ENCODE measurements at places on chromosomes 16 and 17.

GRCh38 chr16:1778200-1779179 lies 3.9 kb downstream of the SPSB3 start:
- no peak overlapping the region for H3K4me3 ChIP-seq
- no peak for DNase-seq
- H3K4me1 ChIP-seq: peaks cover 6% of the 10 kb centered on the region
- no peaks in the 10 kb centered on the region for H3K27me3 ChIP-seq

GRCh38 chr17:27628376-27628775 lies 2.6 kb upstream of the LGALS9 start:
- no peak overlapping the region for H3K4me3 ChIP-seq
- H3K4me1 ChIP-seq: peaks cover 17% of the 10 kb centered on the region
- no peak overlapping the region for H3K27ac ChIP-seq
- no peaks in the 10 kb centered on the region for H3K36me3 ChIP-seq

DNA sequence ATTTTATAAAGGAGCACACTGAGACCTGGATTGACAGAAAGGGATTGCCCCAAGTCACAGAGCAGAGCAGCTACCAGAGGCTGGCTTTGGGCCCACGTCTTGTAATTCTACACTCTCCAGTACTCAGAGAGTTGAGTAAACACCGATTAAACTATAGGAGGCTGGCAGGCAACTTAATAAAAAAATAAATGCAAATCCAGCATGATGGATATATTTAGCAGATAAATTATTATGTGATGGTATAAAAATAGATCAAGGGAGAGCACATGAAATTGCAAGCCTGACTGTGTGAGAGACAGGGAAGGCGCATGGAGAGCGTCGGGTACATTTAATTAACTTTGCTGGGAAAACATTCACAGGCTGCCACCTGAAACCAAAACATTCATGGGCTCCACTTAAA lies 87.7 kb upstream of the CCL2 start:
- H3K27ac ChIP-seq: no peak overlapping the region
- no peaks in the 10 kb centered on the region for H3K4me1 ChIP-seq
- H3K4me3 ChIP-seq: no peak overlapping the region
- no peaks in the 10 kb centered on the region for H3K36me3 ChIP-seq
- DNase-seq: no peak
- peaks cover 34% of the 10 kb centered on the region for H3K27me3 ChIP-seq

DNA sequence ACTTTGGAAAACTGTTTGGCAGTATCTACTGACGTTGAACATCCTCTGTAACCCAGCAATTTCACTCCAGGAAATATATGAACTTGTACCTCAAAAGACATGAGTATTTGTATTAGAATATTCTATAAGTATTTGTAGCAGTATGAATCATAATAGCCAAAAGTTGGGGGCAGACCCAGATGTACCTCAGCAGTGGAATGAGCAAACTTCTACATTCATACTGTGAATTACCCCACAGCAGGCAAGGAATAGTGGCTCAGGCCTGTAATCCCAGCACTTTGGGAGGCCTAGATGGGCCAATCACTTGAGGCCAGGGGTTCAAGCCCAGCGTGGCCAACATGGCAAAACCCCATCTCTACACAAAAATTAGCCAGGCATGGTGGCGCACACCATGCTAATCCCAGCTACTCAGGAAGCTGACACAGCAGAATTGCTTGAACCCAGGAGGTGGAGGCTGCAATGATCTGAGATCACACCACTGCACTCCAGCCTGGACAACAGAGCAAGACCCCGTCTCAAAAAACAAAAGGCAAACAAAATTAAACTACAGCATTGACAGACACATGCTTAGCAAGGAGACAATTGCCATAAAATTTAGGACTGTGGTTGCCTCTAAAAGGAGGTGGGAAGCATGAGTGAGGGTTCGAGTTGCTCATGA lies 11.2 kb upstream of the HELZ start:
- no peaks in the 10 kb centered on the region for H3K27me3 ChIP-seq
- no peak overlapping the region for H3K27ac ChIP-seq
- H3K4me1 ChIP-seq: peaks cover 14% of the 10 kb centered on the region
- H3K4me3 ChIP-seq: no peak overlapping the region
- no peak for DNase-seq

GRCh38 chr16:66487580-66488275 lies 60.6 kb downstream of the BEAN1 start:
- no peak overlapping the region for H3K27ac ChIP-seq
- peaks cover 19% of the 10 kb centered on the region for H3K4me1 ChIP-seq
- H3K27me3 ChIP-seq: no peaks in the 10 kb centered on the region
- no peak overlapping the region for H3K4me3 ChIP-seq
- no peaks in the 10 kb centered on the region for H3K36me3 ChIP-seq
- no peak for DNase-seq

DNA sequence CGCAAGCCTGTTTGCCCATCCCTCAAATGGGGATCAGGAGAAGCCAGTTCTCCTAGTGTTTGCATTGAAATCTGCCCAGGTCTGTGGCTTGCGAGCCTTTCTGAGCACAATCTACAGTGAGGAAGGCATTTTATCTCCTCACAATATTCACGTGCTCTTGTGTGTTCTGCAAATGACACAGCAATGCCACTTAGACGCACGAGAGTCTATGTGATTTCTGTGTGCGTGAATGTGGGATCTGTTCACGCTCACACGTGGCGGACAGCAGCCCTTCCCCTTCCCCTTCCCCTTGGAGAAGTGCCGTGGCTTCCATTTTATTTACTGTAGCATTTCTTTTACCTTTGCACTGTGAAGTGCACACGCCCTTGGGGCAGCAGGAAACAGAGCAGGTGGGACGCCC lies 17.7 kb upstream of the CBFA2T3 start:
- DNase-seq: no peak
- no peak overlapping the region for H3K27ac ChIP-seq
- peaks cover 16% of the 10 kb centered on the region for H3K4me1 ChIP-seq
- no peaks in the 10 kb centered on the region for H3K36me3 ChIP-seq
- H3K27me3 ChIP-seq: peaks cover 7% of the 10 kb centered on the region

GRCh38 chr16:86022381-86022960 lies 123.5 kb downstream of the IRF8 start:
- H3K27me3 ChIP-seq: peaks cover 40% of the 10 kb centered on the region
- H3K27ac ChIP-seq: no peak overlapping the region
- H3K36me3 ChIP-seq: peaks cover 6% of the 10 kb centered on the region
- no peak for DNase-seq
- H3K4me3 ChIP-seq: no peak overlapping the region

- H3K27me3 ChIP-seq: no peaks in the 10 kb centered on the region
- peaks cover 31% of the 10 kb centered on the region for H3K36me3 ChIP-seq
- H3K4me1 ChIP-seq: peaks cover 69% of the 10 kb centered on the region
- no peak for DNase-seq
Observed at GRCh38 chr16:28196387-28196987, 15.3 kb downstream of the XPO6 start.

GRCh38 chr17:16929757-16930520 lies 42.0 kb downstream of the TNFRSF13B start:
- H3K27ac ChIP-seq: no peak overlapping the region
- H3K4me1 ChIP-seq: no peaks in the 10 kb centered on the region
- no peak overlapping the region for H3K4me3 ChIP-seq
- H3K36me3 ChIP-seq: no peaks in the 10 kb centered on the region
- peak; percentile 44 for DNase-seq
- H3K27me3 ChIP-seq: no peaks in the 10 kb centered on the region

DNA sequence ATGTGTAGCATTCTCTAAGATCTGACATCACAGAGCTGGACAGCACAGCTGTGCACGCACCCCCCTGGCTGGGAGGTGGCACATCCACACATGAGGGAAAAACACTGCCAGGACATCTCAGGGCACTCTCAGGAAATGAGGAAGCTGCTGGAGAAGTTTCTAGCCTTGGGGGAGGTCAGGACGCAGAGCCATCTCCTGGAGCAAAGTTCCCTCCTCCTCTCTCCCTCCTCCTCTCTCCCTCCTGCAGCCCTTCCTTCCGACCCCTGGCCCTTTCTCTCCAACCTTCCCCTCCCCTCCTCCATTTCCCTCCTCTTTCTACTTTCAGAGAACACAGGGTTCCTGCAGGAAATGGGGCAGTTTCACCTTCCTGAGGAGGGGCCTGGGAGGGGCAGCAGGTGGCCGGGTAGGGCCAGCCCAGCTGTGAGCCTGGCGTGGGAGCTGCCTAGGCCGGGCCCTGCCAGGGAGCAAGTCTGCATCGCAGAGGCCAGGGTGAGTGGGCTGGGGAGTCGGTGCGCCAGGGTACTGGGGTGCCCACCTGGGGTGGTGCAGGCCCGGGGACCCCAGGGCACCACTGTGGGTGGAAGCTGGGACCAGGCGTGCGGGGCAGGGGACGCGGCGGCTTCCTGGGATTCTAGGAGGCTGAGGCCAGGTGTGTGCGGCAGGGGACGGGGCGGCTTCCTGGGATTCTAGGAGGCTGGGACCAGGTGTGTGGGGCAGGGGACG lies at the start of gene DPEP1:
TSS of gene DPEP1 (plus strand) at position 412 of the 723 bp plus-strand sequence. CDS start 16,769 bp downstream, outside the sequence.
- H3K27ac ChIP-seq: no peak within 1 kb of the TSS
- DNase-seq: no peak
- H3K36me3 ChIP-seq: no peaks in the 10 kb centered on the region
- no peaks in the 10 kb centered on the region for H3K27me3 ChIP-seq
- peaks cover 15% of the 10 kb centered on the region for H3K4me1 ChIP-seq
- H3K4me3 ChIP-seq: no peak within 1 kb of the TSS

GRCh38 chr17:41553176-41553575 lies 18.7 kb downstream of the KRT9 start:
- peaks cover 11% of the 10 kb centered on the region for H3K4me1 ChIP-seq
- H3K27me3 ChIP-seq: peaks cover 27% of the 10 kb centered on the region
- DNase-seq: no peak
- H3K27ac ChIP-seq: no peak overlapping the region
- H3K4me3 ChIP-seq: no peak overlapping the region
- no peaks in the 10 kb centered on the region for H3K36me3 ChIP-seq

DNA sequence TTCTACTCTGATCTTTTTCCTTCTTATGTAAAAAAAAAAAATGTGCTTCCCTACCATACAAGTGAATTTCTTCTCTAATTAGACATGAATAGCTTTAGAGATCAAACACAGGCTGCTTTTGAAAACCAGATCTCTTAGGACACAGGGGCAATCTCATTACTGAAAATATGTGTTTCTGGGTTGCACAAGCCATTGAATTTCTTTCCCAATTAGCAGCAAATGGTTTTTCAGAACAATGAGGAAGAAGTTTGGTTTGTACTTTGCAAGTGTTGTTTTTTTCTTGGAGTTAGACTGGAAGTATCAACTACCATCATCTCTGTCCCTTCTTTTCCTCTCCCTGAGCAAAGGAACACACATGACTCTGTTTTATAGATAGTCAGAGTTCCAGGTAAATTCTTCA lies 5.6 kb upstream of the ANKS4B start:
- no peak overlapping the region for H3K27ac ChIP-seq
- H3K36me3 ChIP-seq: no peaks in the 10 kb centered on the region
- peaks cover 76% of the 10 kb centered on the region for H3K27me3 ChIP-seq
- no peaks in the 10 kb centered on the region for H3K4me1 ChIP-seq
- DNase-seq: no peak

DNA sequence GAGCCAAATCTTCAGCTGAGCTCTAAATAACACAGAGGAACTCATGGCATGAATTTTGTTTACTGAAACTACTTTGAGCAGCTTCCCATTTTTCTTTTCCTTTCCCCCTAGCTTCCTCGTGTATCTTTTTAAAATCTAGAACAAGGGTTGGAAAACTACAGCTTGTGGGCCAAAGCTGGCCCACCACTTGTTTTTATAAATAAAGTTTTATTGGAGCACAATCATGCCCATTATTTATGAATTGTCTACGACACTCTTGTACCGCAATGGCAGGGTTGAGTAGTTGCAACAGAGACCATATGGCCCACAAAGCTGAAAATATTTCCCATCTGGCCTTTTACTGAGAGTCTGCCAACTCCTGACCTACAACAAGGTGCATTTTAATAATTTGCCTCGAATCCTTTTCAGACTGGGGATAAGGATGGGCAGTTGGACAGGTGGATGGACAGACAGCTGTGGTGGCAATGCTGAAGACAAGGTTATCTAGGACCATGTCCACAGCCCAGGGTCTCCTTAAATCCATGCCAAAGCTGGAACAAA lies 87.7 kb downstream of the RMI2 start:
- H3K4me1 ChIP-seq: no peaks in the 10 kb centered on the region
- no peaks in the 10 kb centered on the region for H3K27me3 ChIP-seq
- peaks cover 6% of the 10 kb centered on the region for H3K36me3 ChIP-seq
- no peak overlapping the region for H3K4me3 ChIP-seq

GRCh38 chr17:69503711-69504110 lies 89.2 kb downstream of the MAP2K6 start:
- H3K4me1 ChIP-seq: peaks cover 24% of the 10 kb centered on the region
- no peaks in the 10 kb centered on the region for H3K27me3 ChIP-seq
- peaks cover 35% of the 10 kb centered on the region for H3K36me3 ChIP-seq
- no peak overlapping the region for H3K4me3 ChIP-seq

- H3K4me1 ChIP-seq: peaks cover 33% of the 10 kb centered on the region
- peak overlapping the region; percentile 76 for H3K4me3 ChIP-seq
- peak; percentile 41 for DNase-seq
- peak overlapping the region; percentile 61 for H3K27ac ChIP-seq
- H3K36me3 ChIP-seq: peaks cover 6% of the 10 kb centered on the region
Observed at GRCh38 chr17:57294629-57295501, 38.5 kb downstream of the MSI2 start.

- peaks cover 16% of the 10 kb centered on the region for H3K36me3 ChIP-seq
- DNase-seq: no peak
- H3K27ac ChIP-seq: no peak overlapping the region
- no peaks in the 10 kb centered on the region for H3K27me3 ChIP-seq
- peaks cover 7% of the 10 kb centered on the region for H3K4me1 ChIP-seq
- H3K4me3 ChIP-seq: no peak overlapping the region
Observed at GRCh38 chr17:67123699-67124098, 79.3 kb downstream of the CACNG1 start.

DNA sequence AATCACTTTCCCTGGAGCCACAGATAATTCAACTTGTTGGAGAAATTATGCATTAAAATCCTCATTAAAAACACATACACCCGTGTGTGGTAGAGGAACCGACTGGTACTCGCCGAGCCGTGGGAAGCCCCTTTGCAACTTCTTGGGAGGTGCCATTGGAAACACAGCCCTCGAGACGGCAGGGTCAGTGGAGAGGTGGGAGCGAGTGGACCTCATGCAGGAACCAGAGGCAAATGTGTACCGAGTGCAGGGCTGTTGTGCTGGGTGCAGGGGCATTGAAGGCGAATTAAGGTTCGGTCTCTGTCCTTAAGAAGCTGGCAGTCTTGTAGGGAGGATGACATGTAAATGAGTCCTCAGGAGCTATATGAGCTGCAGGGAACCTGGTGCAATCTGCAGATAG lies 318.3 kb downstream of the CPPED1 start:
- H3K4me3 ChIP-seq: no peak overlapping the region
- DNase-seq: no peak
- H3K4me1 ChIP-seq: peaks cover 9% of the 10 kb centered on the region

GRCh38 chr17:74430706-74431567 lies 951 bp upstream of the GPRC5C start:
- H3K4me1 ChIP-seq: peaks cover 17% of the 10 kb centered on the region
- H3K36me3 ChIP-seq: no peaks in the 10 kb centered on the region
- peak overlapping the region; percentile 41 for H3K4me3 ChIP-seq
- peaks cover 63% of the 10 kb centered on the region for H3K27me3 ChIP-seq
- no peak overlapping the region for H3K27ac ChIP-seq

GRCh38 chr16:82738699-82739098 lies 111.9 kb downstream of the CDH13 start:
- no peak for DNase-seq
- no peaks in the 10 kb centered on the region for H3K36me3 ChIP-seq
- no peak overlapping the region for H3K4me3 ChIP-seq
- H3K27me3 ChIP-seq: no peaks in the 10 kb centered on the region
- H3K4me1 ChIP-seq: no peaks in the 10 kb centered on the region
- H3K27ac ChIP-seq: no peak overlapping the region

GRCh38 chr17:55500103-55500502 lies 11.1 kb downstream of the SMIM36 start:
- H3K27ac ChIP-seq: no peak overlapping the region
- no peaks in the 10 kb centered on the region for H3K36me3 ChIP-seq
- no peaks in the 10 kb centered on the region for H3K27me3 ChIP-seq
- H3K4me1 ChIP-seq: no peaks in the 10 kb centered on the region

GRCh38 chr17:78903101-78903779 lies at the start of gene CEP295NL:
CEP295NL (minus strand) TSS chr17:78903201; CDS start chr17:78901828, 1,373 bp downstream.
- H3K27ac ChIP-seq: peak within 1 kb of the TSS; percentile 58
- no peaks in the 10 kb centered on the region for H3K36me3 ChIP-seq
- H3K4me1 ChIP-seq: peaks cover 3% of the 10 kb centered on the region
- H3K27me3 ChIP-seq: no peaks in the 10 kb centered on the region
- no peak within 1 kb of the TSS for H3K4me3 ChIP-seq

Data from naive thymus-derived CD8-positive, alpha-beta T cell (primary cell).